Activated CD8-positive, alpha-beta T cell treated with anti-CD3 and anti-CD28 coated beads, Interleukin-2, amount 10 ng/mL, durations not matched to agents 7 days and 5 days (primary cell): ENCODE measurements at places on chromosomes 5 and 9. TPM values are rescaled to one million over a fixed set of nuclear protein-coding genes. Genes with fewer than 3 reads are reported as not detected.

The TNFSF15 gene
- total RNA-seq: 1.1 TPM

DNA sequence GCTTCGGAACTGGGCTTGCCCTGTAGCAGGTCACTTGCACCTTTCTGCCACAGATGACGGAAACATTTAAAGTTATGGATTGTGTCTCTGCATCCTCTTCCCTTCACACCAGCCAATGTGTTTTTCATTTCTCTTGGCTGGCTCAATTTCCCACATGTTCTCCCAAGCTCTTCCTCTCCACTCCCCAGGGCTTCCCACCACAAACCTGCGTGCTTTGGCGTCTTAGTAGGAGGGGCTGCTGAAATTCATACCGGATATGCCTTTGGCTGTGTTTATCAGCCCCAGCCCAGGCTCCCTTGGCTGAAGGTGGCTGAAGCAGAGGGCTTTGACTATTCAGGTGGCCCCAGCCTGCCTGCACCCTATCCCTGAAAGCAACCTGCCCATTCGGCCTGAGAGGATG is 32.1 kb downstream of the ADRB2 start:
- H3K4me3 ChIP-seq: no peak overlapping the region
- peaks cover 35% of the 10 kb centered on the region for H3K4me1 ChIP-seq
- peaks cover 2% of the 10 kb centered on the region for H3K36me3 ChIP-seq
- no peak for DNase-seq
- H3K27me3 ChIP-seq: peaks cover 29% of the 10 kb centered on the region

The SLC25A48 gene
- not detected for total RNA-seq

GRCh38 chr9:86940774-86941173 is 6.5 kb downstream of the GAS1 start:
- no peak overlapping the region for H3K4me3 ChIP-seq
- no peak for DNase-seq
- H3K27ac ChIP-seq: no peak overlapping the region
- peaks cover 44% of the 10 kb centered on the region for H3K27me3 ChIP-seq

GRCh38 chr5:174719793-174720611 is 4.4 kb upstream of the MSX2 start:
- H3K36me3 ChIP-seq: peaks cover 2% of the 10 kb centered on the region
- H3K27me3 ChIP-seq: peaks cover 61% of the 10 kb centered on the region
- H3K27ac ChIP-seq: no peak overlapping the region

DNA sequence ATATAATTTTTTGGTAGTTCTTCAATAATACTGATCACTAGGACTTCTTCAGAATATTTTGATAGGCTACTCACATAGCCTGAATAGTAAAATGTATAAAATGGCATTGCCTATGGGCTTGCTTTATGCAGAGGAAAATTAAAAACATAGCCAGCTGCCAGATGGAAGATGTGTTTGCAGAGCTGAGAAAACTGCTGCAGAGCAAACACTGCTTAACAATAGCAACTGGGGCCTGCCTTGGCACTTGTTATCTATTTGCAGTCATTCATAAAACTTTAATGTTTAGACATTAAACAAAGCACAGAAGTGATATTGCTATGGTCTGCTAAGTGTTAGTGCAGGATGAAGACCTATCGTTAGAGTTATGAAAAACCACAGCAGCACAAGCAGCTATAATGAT is 151.5 kb upstream of the SMC2 start:
- H3K4me3 ChIP-seq: no peak overlapping the region
- no peaks in the 10 kb centered on the region for H3K4me1 ChIP-seq
- H3K36me3 ChIP-seq: no peaks in the 10 kb centered on the region
- no peak for DNase-seq
- H3K27ac ChIP-seq: no peak overlapping the region

The POU5F2 gene
- 1.1 TPM for total RNA-seq

GRCh38 chr5:149938791-149939358 is 5.7 kb downstream of the PDE6A start:
- H3K27me3 ChIP-seq: peaks cover 28% of the 10 kb centered on the region
- DNase-seq: no peak
- H3K4me3 ChIP-seq: no peak overlapping the region

The FBXW5 gene
- total RNA-seq: 103 TPM

DNA sequence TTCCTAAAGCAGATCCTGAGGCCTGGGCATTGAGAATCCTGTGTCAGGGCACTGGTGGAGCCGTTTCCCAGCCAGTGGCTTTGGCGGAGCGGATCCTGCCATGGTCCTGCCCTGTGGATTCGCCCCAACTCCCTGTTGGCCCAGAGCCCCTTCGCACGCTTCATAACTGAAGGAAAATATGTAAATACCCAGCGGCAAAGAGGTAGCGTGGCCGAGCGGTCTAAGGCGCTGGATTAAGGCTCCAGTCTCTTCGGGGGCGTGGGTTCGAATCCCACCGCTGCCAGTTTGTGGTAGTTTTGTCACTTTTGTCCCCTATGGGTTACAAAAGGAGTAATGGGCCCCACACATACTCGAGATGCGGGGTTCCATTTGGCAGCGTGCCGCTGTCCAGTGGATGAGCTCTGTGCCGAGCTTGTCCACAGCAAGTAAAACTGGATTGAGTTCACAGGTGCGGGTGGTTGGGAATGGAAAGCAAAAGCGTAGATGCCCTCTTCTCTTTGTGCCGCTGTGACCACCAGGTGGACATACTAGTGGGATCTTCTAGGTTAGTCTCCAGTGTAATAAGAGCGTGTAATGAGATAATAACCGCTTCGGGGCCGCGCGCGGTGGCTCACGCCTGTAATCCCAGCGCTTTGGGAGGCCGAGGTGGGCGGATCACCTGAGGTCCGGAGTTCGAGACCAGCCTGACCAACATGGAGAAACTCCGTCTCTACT is 17.3 kb downstream of the TRIM7 start:
- peaks cover 56% of the 10 kb centered on the region for H3K4me1 ChIP-seq
- H3K27ac ChIP-seq: peak overlapping the region; percentile 94
- H3K4me3 ChIP-seq: peak overlapping the region; percentile 92
- H3K36me3 ChIP-seq: peaks cover 11% of the 10 kb centered on the region

DNA sequence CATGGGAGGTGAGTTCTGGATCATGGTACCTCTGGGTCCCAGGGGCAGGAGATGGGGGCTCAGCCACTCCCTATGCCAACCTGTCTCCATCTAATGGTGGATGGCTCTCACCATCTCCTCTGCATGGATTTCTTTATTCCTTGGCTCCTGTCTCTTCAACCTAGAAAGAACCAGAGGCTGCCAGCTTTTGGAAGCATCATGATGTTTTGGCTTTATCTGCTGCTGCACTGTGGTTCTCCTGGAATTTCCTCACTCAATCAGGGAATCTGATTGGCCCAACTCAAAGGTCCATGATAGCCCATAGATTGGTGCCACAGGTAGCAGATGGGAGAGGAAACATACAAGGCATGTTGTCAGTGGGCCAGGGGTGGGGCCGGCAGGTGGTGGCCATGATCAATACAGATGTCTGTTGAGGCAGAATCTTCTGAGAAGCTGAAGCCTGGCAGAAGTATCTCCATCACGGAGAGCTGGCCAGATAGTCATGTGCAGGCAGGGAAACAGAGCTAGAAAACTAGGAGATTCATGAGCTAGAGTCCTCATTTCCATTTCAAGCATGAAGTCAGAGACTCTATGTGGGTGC is 158.2 kb downstream of the MACROH2A1 start:
- peaks cover 4% of the 10 kb centered on the region for H3K27me3 ChIP-seq
- H3K36me3 ChIP-seq: no peaks in the 10 kb centered on the region
- DNase-seq: no peak
- H3K4me1 ChIP-seq: no peaks in the 10 kb centered on the region

The MRNIP gene
- total RNA-seq: 16.1 TPM

DNA sequence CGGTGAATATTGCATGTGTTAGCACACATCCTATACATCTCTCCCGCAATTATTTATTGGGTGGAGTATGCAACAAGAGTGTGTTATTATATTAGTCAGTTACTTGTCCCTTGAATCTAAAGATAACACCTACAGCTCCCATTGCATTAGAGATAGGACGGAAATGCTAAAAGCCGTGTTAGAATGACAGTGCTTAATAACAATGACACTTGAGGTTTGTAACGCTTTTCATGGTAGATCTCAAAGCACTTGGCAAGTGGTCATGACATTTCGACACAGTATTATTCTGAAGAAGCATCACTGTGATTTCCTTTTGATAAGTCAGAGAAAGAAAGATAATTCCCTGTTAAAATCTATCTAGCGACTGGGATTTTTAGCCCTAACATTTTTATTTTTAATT is 33.4 kb upstream of the TRIO start:
- H3K4me3 ChIP-seq: no peak overlapping the region
- H3K27ac ChIP-seq: no peak overlapping the region
- H3K36me3 ChIP-seq: no peaks in the 10 kb centered on the region
- peaks cover 10% of the 10 kb centered on the region for H3K4me1 ChIP-seq
- H3K27me3 ChIP-seq: peaks cover 7% of the 10 kb centered on the region

DNA sequence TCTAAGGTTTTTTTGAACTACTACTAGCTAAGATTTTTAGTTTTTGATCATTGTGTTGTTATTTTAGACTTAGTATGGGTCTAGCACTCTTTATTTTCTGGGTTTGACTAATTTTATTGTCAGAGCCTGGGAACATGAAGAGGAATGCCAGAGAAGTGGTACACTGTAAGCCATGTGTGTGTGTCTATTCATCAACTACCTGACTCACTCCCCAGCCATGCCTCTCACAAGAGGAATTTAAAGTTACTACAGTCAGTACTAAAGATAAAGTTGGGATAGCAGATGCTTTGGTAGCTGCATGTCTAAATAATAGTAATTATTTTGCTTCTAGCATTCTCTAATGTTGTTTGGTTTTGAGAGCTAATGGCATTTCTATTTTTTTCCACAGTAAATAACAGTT is 264.8 kb downstream of the CSNK1G3 start:
- H3K4me3 ChIP-seq: no peak overlapping the region
- no peaks in the 10 kb centered on the region for H3K4me1 ChIP-seq
- no peaks in the 10 kb centered on the region for H3K27me3 ChIP-seq
- H3K36me3 ChIP-seq: no peaks in the 10 kb centered on the region
- no peak for DNase-seq
- H3K27ac ChIP-seq: no peak overlapping the region

- H3K27ac ChIP-seq: no peak overlapping the region
Observed at GRCh38 chr9:101508211-101508610, 25.4 kb upstream of the RNF20 start.
